ENCODE measurements at places on chromosomes 5 and 9. TPM values are rescaled to one million over a fixed set of nuclear protein-coding genes. Genes with fewer than 3 reads are reported as not detected.

CKS2 gene
- 11.4 TPM for total RNA-seq

DNA sequence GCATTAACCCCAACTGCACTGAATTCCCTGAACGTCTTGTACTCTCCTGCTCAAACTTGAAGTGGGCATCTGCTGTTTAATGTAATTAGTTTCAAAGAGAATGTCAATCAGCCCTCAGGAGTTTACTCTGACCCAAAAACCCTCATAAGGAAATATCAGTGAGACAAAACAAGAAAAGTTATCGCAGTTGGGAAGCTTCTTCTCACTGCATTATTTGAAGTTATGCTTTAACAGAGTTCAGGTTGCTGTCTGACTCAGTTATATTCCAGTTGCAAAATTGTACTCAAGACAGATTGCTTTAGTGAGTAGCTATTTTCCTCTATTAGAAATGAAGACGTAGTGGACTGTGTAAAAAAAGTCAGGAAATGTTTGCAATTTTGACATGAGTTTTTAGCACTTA is 52.1 kb downstream of the PPIC start:
- no peak overlapping the region for H3K4me3 ChIP-seq
- DNase-seq = no peak
- H3K4me1 ChIP-seq = no peaks in the 10 kb centered on the region

PDE6A gene
- not detected for total RNA-seq

DNA sequence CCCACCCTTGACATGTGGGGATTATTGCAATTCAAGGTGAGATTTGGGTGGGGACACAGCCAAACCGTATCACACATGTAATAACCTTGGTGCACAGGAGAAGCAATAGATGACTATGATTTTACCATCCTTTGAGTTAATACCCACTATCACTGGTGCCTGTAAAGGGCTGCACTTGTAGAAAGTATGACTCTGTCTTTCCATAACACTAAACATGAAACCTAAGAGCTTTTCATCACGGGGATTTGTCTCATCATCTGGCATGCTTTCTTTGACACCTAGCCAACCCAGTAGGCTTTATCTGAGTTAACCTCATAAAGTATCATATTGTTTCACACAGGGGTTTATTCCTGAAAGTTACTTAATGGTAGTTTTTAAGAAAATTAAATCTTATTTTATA is 188.9 kb upstream of the TNC start:
- H3K36me3 ChIP-seq = no peaks in the 10 kb centered on the region
- no peak overlapping the region for H3K27ac ChIP-seq
- H3K4me1 ChIP-seq = no peaks in the 10 kb centered on the region
- no peak overlapping the region for H3K4me3 ChIP-seq
- H3K27me3 ChIP-seq = no peaks in the 10 kb centered on the region

DNA sequence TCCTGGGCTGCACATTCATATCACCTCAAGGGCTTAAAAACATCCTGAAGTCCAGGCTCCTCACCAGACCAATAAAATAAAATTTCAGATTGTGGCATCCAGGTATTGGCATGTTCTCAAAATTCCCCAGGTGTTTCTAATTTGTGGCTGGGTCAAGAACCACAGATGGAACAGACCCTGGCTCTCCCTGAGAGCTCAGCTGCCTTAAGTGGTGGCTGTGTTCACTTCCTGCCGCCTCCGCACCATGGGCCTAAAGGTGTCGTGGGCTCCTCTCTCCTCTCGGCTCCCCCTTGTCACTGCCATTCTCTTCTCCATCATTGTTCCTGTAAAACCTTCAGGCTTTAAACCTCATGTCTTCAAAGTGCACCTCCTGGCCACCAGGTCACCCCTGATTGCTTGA is 17.8 kb upstream of the CCNJL start:
- no peaks in the 10 kb centered on the region for H3K27me3 ChIP-seq
- no peaks in the 10 kb centered on the region for H3K36me3 ChIP-seq
- DNase-seq = no peak
- H3K4me3 ChIP-seq = no peak overlapping the region
- no peak overlapping the region for H3K27ac ChIP-seq
- no peaks in the 10 kb centered on the region for H3K4me1 ChIP-seq

GRCh38 chr5:139658928-139659667 is 10.9 kb downstream of the CXXC5 start:
- H3K27me3 ChIP-seq = no peaks in the 10 kb centered on the region
- H3K4me1 ChIP-seq = peaks cover 100% of the 10 kb centered on the region
- no peak for DNase-seq
- H3K36me3 ChIP-seq = no peaks in the 10 kb centered on the region
- no peak overlapping the region for H3K4me3 ChIP-seq
- peak overlapping the region; percentile 92 for H3K27ac ChIP-seq

PTTG1 gene
- 12.1 TPM for total RNA-seq

DNA sequence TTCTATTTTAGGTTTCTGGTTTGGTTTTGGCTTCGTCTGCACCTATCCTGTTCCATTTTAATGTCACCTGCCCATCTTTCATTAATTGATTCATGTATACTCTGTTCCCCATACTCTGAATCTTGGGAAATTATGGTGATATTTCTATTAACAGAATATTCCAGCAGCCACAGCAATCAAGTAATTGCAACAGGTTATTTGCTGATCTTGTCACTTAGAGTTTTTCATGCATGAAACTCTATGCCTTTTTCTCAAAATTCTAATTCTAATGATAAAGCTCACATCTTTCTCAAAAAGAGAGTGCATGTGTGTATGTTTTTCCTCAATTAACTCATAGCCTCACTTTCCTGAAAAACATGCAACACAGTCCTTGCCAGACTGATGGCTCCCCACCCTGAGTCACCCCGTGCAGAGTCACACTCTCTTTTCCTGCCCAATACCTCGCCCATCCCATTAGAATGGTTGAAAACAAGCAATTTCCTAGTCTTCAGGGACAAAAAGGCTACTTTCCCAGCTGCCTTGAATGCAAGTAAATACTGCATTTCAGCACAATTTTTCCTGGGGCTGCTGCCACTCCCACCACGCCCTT is 15.6 kb downstream of the GFRA3 start:
- no peaks in the 10 kb centered on the region for H3K27me3 ChIP-seq
- H3K4me3 ChIP-seq = no peak overlapping the region
- no peaks in the 10 kb centered on the region for H3K4me1 ChIP-seq
- H3K27ac ChIP-seq = no peak overlapping the region
- no peak for DNase-seq

GRCh38 chr9:120464176-120464886 is 115.6 kb downstream of the CDK5RAP2 start:
- no peak for DNase-seq
- H3K4me1 ChIP-seq = no peaks in the 10 kb centered on the region
- H3K36me3 ChIP-seq = peaks cover 29% of the 10 kb centered on the region
- no peak overlapping the region for H3K27ac ChIP-seq
- no peak overlapping the region for H3K4me3 ChIP-seq

DNA sequence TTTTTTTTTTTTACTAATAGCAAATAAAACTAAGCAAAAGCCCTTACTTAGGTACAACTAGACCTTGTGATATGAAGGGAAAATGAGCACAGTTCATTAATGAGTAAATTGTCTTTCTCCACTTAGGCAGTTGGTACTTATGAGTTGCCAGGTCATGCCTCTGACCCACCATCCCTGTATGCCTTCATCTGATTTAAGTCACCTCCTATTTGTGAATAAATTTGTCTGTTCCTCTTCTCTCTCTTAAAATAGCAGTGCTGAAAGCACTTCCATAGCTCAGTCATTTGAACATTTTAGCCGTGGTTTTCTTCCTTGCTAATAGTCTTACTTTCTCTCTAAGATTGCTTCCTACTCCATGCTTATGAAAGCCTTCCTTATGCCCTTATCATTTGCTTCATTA is 61.4 kb downstream of the SLC44A1 start:
- H3K36me3 ChIP-seq = no peaks in the 10 kb centered on the region
- H3K4me1 ChIP-seq = no peaks in the 10 kb centered on the region
- no peak for DNase-seq
- H3K27me3 ChIP-seq = no peaks in the 10 kb centered on the region
- no peak overlapping the region for H3K4me3 ChIP-seq

RARS1 gene
- total RNA-seq = 51.0 TPM

DNA sequence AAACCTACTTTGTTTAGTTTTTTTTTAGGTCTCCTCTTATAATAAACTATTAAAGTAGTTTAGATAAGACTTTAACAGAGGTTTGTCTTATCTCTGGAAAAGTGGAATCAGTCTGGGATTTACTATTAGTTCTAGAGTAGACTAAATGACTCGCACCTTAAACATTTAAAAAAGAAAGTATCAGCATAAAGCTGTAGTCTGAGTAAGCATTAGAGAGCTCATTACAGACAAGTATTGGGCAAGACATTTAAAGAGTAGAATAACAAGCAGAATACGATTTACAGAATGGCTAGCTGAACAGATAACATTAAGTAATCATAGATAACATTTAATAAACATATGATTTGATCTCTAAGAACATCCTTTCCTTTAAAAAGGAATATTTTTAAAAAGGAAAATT is 226.0 kb upstream of the DMAC1 start:
- no peak overlapping the region for H3K27ac ChIP-seq
- DNase-seq = no peak

GRCh38 chr9:90009447-90009846 is 404.6 kb downstream of the GADD45G start:
- no peaks in the 10 kb centered on the region for H3K27me3 ChIP-seq
- H3K4me3 ChIP-seq = no peak overlapping the region
- no peaks in the 10 kb centered on the region for H3K36me3 ChIP-seq
- DNase-seq = no peak
- peaks cover 9% of the 10 kb centered on the region for H3K4me1 ChIP-seq
- H3K27ac ChIP-seq = no peak overlapping the region

DNA sequence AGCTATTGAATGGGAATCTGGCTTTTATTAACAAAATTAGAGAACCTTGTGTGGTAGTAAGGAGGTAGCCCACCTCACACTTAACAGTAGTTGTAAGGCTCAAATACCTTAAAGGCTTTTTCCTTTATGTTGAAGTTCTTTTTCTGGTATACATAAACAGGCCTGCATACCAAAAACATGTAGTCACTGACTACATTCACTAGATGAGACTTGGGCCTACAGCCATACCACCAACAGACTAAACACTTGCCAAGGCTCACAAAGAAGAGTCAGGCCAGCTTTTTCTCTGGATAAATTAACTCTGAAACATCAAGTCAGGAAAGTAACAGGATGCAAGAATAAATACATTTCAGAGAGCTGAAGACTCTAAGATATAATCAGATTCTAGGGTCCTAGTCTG is 78.6 kb upstream of the MPDZ start:
- no peak for DNase-seq
- no peaks in the 10 kb centered on the region for H3K27me3 ChIP-seq
- no peaks in the 10 kb centered on the region for H3K36me3 ChIP-seq
- no peak overlapping the region for H3K4me3 ChIP-seq
- H3K4me1 ChIP-seq = no peaks in the 10 kb centered on the region

DNA sequence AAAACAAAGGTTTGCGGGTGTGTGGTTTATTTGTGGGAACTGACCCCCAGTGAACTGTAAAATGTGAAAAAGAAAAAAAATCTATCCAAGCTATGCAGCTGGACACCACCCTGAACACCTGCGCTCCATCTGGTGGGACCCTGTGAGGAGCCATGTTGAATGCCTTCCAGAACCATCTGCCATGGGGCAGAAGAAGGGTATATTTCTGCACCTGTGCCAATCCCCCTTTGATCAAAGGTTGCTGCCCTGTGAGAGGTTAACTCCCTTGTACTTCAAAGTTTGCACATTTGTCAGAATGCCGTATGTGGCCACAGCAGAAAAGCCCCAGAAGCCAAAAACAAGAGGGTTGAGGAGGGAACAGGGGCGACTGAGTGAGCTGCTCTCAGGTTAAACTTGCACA is 148.5 kb upstream of the ALDH1B1 start:
- no peak overlapping the region for H3K27ac ChIP-seq
- H3K36me3 ChIP-seq = no peaks in the 10 kb centered on the region
- H3K4me1 ChIP-seq = no peaks in the 10 kb centered on the region
- H3K27me3 ChIP-seq = no peaks in the 10 kb centered on the region
- no peak overlapping the region for H3K4me3 ChIP-seq
- no peak for DNase-seq

GRCh38 chr9:136342181-136343120 is 15.1 kb downstream of the GPSM1 start:
- H3K36me3 ChIP-seq = no peaks in the 10 kb centered on the region
- H3K4me1 ChIP-seq = peaks cover 7% of the 10 kb centered on the region
- no peak overlapping the region for H3K27ac ChIP-seq
- no peak overlapping the region for H3K4me3 ChIP-seq
- DNase-seq = peak; percentile 63
- no peaks in the 10 kb centered on the region for H3K27me3 ChIP-seq

- DNase-seq = no peak
- no peaks in the 10 kb centered on the region for H3K36me3 ChIP-seq
- peaks cover 3% of the 10 kb centered on the region for H3K4me1 ChIP-seq
- H3K27ac ChIP-seq = no peak overlapping the region
Observed at GRCh38 chr9:134923466-134923865, 5.8 kb upstream of the FCN1 start.

DNA sequence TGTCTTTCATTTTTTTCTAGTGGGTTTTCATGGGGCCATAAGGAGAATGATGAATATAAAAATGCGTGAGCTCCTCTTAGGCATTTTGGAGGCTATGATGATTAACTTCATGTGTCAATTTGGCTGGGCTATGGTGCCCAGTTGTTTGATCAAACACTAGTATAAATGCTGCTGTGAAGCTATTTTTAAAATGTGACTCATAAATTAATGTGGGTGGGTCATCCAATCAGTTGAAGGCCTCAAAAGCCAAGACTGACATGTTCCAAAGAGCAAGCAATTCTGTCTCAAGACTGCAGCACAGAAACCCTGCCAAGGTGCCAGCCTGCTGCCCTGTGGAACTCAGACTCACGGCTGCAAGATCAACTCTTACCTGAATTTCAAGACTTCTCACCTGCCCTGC is 24.4 kb upstream of the ICE1 start:
- H3K4me3 ChIP-seq = no peak overlapping the region
- no peaks in the 10 kb centered on the region for H3K36me3 ChIP-seq
- H3K27me3 ChIP-seq = no peaks in the 10 kb centered on the region

EIF4E1B gene
- not detected for total RNA-seq

DNA sequence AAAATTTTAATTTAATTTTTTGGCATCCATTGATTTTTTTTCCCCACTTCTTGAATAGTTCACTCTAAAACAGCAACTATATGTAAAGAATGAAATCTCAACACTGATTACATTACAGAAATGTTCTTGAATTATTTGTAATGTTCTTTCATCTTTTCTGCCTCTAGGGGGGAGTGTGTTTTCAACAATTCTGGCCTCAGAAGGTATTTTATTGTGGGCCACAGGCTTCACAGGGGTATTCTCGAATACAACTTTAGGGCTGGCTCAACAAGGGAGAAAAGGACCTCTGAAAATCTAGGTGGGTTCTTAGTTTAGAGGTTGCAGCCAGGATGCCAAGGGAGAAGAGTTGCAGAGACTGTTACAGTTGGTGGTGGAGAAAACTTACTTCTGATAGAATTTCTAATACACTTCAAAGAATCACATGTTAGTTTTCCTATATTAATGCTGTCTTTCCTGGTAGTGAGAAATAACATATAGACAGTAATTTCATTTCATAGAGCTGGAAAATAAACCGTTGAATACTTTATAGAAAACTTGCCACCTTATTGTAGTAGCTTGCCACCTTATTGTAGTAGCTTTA is 3.6 kb upstream of the NPR3 start:
- H3K27me3 ChIP-seq = peaks cover 34% of the 10 kb centered on the region
- peaks cover 33% of the 10 kb centered on the region for H3K4me1 ChIP-seq
- H3K27ac ChIP-seq = no peak overlapping the region
- DNase-seq = no peak

All from natural killer cell (primary cell).